Mucosa of descending colon (tissue), 3 donors: ENCODE measurements at places on chromosomes 2 and 18.

GRCh38 chr2:28351621-28352020 lies 41.0 kb upstream of the FOSL2 start:
- no peak for DNase-seq

GRCh38 chr18:63054901-63055584 lies 264.5 kb downstream of the BCL2 start:
- DNase-seq, result no peak

GRCh38 chr18:66728951-66729350 lies 125.1 kb upstream of the CDH19 start:
- no peak for DNase-seq

DNA sequence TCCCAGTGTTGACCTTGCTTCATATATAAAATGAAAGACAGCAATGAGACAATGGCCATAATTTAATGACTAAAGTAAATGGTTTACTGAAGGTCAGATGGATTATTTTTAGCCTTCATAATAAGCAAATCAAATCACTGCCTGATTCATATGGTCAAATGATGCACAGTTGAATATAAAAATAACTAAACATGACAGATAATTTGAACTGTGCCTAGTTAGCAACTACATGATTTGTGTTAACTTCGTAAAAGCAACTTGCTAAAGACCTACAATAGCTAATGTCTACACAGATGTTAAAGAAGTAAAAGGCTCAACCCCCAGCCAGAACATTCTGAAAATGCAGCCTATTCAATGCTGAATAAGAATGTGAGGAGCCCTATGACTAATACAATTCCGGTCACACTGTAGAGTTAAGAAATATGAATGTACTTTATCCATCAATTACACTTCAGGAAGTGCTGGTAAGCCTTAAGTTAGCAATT lies 590.8 kb upstream of the CDH2 start:
- DNase-seq, result no peak

GRCh38 chr2:204628926-204629712 lies 83.8 kb downstream of the PARD3B start:
- DNase-seq, result no peak

DNA sequence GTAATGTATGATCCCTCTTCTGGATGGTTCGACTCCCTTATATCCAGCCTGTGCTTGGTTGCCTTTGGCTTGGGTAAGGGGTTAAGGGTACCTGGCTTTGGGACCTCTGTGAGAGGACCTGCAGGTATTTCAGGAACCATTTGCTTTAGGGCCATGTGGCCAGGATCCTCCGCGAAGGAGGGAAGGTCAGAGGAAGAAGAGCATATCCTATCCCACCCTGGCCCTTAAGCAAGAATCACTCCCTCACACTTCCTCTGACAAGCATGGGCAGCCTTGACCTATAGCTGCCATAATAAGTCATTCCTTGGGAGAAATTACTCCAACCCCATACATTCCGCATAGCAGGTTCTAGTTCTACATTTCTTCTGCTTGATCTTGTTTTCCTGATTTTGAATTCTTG lies 59.1 kb upstream of the TXNDC2 start:
- DNase-seq, result no peak

DNA sequence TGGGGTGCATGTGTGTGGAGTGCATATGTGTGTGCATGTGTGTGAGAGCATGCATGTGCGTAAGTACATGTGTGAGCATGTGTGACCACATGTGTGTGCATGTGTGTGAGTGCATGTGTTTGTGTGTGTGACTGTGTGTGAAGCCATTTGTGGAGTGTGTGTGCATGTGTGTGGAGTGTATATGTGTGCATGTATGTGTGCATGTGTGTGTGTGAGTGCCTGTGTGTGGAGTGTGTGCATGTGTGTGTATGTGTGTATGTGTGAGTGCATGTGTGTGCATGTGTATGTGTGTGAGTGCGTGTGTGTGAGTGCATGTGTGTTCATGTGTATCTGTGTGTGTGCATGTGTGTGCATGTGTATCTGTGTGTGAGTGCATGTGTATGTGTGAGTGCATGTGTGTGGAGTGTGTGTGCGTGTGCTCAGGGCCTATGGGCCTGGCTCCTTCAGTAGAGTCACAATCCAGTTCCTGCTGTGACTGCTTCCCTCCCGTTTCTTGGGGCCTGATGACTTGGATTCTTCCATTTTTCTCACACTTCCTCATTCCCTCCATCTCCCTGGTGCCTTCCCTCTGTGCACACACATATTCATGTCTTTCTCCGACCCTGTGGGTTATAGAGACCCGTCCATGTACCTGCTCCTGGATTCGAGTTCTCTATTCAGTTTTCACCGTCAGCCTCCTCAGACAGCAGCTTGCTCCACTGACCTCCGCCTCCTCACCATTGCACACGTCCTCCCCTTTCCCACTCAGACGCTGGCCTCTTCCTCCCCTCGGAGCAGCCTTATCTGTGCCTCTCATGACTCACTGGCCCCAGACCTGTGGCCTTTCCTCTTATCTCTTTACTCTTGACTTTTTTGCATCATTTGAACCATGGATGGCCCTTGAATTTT lies 25.2 kb downstream of the TOGARAM2 start:
- DNase-seq, result no peak

- no peak for DNase-seq
These were observed 309.5 kb upstream of the LYPD1 start for GRCh38 chr2:132979339-132980093.

GRCh38 chr2:58585233-58585632 lies 344.1 kb upstream of the FANCL start:
- DNase-seq, result no peak

- no peak for DNase-seq
These were observed 322.5 kb downstream of the ARHGAP15 start for GRCh38 chr2:143451642-143452281.

DNA sequence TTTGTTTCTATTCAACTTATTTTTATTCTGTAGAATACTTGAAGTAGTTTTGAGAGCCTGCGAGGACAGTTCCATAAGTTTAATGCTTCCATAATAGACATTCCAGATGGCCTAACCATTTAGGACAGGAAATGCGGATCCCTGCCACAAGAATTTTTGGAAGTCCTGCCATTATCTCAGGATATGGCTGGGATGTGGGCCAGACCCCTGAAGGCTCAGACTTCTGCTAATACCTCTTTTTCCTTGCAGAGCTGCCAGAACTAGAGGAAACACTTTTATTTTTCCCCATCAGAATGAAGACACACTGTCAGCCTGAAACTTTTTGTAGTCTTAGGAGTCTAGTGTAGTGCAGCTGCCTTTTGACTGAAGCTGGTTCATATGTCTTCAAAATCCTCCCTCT lies 806.5 kb downstream of the TDRD15 start:
- no peak for DNase-seq

GRCh38 chr2:120576509-120577474 lies 158.9 kb upstream of the GLI2 start:
- peak; percentile 49 for DNase-seq
